ENCODE measurements at places on chromosomes 7 and 10.

DNA sequence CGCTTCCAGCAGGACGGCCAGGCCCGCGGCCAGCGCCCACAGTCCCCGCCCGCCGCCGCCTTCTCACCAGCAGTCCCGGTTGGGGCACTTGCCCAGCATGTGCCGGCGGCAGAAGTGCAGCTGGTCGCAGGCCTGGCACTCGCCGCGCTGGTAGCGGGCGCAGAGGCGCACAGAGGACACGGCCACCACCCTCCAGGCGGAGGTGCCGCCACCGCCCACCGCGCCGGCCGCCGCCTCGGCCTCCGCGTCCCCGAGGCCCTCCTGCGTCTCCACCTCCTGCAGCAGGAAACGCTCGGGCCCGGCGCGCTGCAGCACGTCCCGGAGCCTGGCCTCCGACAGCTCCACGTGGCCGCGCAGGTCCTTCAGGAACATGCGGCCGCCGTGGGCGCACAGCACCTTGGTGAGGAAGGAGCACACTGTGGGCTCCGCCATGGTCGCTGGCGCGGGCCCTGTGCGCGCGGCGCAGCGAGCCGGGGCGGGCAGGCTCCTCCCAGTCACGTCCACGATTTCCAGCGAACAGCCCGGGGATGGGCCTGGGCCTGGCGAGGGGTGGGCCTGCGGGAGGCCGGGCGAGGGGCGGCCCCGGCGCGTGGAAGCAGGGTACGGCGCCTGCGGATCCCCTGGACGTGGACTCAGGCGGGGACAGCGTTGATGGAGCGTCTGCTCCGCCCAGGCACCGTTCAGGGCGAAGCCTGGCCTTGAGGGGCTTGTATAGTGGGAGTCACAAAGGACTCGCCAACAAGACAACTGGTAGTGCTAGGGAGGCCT, at the start of gene ZC3HAV1L:
Gene ZC3HAV1L, minus strand, starts transcription at position 457 of the 768 bp plus-strand sequence. Its CDS starts 25 bp downstream, at position 432.
- peak; percentile 52 for DNase-seq

GRCh38 chr10:119644994-119645393, 6.2 kb upstream of the BAG3 start:
- no peak for DNase-seq

- no peak for DNase-seq
Observed at GRCh38 chr7:149720372-149721083, 52.9 kb downstream of the ZNF467 start.

DNA sequence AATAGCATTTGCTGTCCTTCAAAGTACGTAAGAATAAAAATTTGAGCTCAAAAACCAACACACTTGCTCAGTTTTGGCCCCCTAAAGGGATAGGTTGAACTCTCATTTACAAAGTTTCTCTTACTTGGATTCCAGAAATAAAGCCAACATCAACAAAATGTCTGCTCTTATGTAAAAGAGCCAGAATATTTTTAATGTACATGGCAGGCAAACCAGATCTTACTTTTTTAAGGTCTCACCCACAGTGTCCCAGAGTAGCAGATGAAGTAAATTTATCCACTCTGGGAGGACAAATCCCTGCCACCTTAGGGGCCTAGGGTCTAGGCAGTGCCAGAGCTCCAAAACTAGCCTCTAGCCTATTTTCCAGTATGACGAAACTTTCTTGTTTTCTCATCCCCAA, 159.6 kb downstream of the SKAP2 start:
- no peak for DNase-seq

GRCh38 chr10:23021430-23021829, 73.9 kb upstream of the MSRB2 start:
- DNase-seq, result no peak

- no peak for DNase-seq
Observed at GRCh38 chr10:126470991-126471390, 82.7 kb upstream of the ADAM12 start.

- DNase-seq, result no peak
Observed at GRCh38 chr7:37129035-37129425, 319.6 kb downstream of the ELMO1 start.

DNA sequence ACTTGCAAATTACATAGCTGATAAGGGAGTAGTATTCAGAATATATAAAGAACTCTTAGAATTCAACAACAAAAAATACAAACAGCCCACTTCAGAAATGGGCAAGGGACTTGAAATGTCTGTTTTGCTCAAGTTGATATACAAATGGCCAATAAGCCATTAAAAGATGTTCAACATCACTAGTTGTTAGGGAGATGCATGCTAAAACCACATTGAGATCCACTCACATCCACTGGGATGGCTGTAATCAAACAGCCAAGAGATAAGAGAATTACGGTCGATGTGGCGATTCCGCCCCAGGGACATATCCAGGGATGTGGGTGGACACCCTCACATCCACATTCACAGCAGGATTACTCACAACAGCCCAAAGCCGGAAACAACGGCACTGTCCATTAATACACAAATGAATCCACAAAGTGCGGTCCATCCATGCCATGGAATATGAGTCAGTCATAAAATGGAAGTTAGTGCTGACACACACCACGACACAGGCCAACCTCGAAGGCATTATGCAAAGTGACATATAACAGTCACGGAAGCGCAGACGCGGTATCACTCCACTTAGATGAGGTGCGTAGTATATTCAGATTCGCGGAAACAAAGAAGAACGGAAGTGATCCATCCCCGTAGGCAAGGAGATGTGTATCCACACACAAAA, 227.8 kb downstream of the DNAJB6 start:
- DNase-seq, result no peak

GRCh38 chr10:133307776-133308420, 774 bp downstream of the TUBGCP2 start:
- DNase-seq, result no peak
